ENCODE measurements at places on chromosomes 11 and 22.
A peak's percentile ranks its signal among the peaks of the same experiment; 100 is the strongest.

GRCh38 chr22:20242393-20243175 is 25.5 kb downstream of the RTN4R start:
- no peak for DNase-seq

DNA sequence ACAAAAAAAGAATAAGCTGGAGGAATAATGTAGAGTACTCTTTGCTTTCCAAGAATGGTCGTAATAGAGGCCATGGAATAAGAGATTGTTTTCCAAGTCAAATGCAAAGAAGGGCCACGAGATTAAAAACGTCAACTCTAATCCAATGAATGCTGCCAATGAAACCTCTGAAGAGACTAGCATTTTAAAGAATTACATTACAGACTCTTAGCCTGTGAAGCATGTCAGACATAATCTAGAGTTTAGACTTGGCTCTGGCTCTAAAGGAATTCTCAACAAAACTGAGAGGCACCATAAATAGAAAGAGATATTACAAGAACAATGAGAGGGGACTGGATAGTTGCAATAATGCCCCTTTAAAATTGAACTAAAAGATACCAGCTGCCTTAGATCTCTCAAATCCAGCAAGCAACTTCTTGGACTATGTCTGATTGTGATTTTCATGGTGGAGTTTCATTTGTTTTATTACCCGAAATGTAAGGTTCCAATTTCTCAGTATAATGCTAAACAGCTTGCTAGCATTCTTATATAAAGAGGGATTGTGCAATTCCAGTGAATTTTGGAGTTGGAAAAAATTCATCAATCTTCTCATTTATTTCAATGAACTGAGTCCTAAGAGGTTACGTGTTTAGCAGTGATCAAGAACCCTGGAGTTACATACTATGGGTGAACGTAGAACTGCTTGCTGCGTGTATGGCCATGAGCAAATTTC is 5.6 kb downstream of the ETS1 start:
- no peak for DNase-seq

DNA sequence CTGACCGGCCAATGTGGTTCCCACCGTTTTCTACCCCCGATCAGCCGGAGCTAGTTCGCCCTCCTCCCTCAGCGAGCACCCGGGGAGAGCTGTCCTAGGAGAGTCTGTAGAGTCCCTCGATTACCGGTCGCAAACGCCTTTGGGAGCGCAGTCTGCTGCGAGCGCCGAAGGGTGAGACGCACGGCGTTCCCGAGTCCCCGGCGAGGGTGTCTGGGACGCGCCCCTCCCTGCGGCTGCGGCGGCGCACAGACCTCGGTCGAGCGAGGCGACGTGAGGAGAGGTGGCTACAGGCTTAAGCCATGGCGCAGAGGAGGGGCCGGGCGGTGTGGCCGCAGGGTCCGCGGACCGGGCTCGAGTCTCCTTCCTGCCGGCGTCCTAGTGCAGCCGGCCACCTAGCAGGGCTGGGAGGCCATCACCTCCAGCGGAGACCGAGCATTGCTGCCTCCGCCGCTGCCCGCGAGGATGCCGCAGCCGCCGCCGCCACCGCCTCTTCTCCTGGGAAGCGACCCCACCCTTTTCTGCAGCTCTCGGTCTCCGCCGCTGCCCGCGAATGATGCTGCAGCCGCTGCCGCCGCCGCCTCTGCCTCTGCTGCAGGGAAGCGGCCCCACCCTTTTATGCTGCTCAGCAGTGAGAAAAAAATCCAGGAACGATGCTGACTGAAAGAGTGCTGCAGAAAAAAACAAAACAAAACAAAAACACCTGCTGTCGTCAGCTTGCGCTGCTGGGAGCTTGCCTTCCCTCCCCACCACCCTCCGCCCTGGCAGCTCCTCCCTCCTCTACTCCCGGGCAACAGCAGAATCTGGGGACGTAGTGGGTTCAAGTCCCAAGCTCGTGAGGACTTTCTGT is at the start of gene MAP6:
TSS of gene MAP6 (minus strand) at position 588 of the 847 bp plus-strand sequence. CDS start 669 bp downstream, outside the sequence.
- DNase-seq, result no peak

- no peak for DNase-seq
Measured at GRCh38 chr11:111582163-111582562, 20.1 kb upstream of the SIK2 start.

- no peak for DNase-seq
Measured at GRCh38 chr11:60657888-60658287, 41.5 kb upstream of the MS4A8 start.

- peak; percentile 55 for DNase-seq
Measured at GRCh38 chr11:66022401-66023185, 3.7 kb downstream of the CATSPER1 start.

GRCh38 chr11:86196085-86196696 is 48.4 kb upstream of the EED start:
- DNase-seq, result no peak

DNA sequence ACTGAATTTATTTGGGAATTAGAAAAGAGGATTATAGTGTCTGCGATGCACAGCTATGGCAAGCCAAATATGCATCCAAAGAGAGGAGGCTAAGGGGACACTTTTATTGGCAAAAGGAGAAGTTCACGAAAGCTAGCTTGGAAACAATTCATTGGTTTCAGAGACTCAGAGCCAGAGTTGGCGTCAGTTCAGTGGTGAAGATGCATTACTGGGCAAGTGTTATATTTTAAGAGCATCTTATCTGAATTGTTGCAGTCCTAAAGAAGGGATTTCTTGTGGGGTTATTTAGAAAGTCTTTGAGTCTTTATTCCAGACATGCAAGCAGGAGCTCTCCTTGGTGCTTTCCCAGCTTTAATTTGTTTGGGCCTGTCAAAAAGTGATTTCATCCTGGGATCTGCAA is 15.0 kb downstream of the CLDN5 start:
- DNase-seq, result no peak

- DNase-seq, result no peak
Measured at GRCh38 chr11:16082095-16083055, 274.0 kb downstream of the SOX6 start.

- DNase-seq, result no peak
Measured at GRCh38 chr22:30445438-30446145, 20.0 kb downstream of the MTFP1 start.

GRCh38 chr11:95487391-95487790 is 256.4 kb upstream of the SESN3 start:
- DNase-seq, result peak; percentile 12

Data from stimulated activated CD4-positive, alpha-beta T cell treated with anti-CD3 and anti-CD28 coated beads, Interleukin-15, amount 100 ng/mL, for 48 hours (primary cell).